ENCODE measurements at places on chromosomes 6 and 20.

DNA sequence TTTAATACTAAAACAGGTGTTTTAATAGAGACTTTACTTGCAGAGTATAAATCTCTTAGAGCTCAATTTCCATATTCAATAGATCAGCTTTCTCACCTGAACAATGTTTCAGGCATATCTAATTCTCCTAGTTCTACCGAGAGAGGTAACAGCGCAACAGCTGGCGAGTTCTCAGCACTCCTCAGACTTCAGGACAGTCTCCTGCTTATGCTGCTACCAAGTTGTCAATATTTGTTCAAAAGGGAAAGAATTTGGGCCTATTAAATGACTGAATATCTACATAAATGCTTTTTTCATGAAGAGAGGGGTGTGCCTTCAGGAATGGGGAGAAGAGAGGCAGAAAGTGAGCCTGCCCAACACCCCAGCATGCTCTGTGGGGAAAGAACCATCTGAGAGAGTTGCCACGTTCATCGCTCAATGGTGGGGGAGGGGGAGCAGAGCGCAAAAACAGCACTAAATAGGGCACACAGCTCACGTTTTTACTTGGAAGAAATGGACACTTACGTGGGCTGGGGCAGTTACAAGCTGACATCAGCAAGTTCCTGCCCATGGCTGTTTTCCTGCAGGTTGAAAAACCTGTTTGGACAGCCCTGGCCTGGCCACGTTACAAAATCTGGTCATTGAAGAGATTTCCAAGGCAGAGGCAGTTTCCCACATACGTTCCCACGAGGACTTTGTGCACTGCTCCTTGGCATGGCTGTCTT, 38.0 kb downstream of the EZR start:
- DNase-seq, result no peak

- DNase-seq, result no peak
Measured at GRCh38 chr20:47535088-47535487, 33.4 kb downstream of the NCOA3 start.

DNA sequence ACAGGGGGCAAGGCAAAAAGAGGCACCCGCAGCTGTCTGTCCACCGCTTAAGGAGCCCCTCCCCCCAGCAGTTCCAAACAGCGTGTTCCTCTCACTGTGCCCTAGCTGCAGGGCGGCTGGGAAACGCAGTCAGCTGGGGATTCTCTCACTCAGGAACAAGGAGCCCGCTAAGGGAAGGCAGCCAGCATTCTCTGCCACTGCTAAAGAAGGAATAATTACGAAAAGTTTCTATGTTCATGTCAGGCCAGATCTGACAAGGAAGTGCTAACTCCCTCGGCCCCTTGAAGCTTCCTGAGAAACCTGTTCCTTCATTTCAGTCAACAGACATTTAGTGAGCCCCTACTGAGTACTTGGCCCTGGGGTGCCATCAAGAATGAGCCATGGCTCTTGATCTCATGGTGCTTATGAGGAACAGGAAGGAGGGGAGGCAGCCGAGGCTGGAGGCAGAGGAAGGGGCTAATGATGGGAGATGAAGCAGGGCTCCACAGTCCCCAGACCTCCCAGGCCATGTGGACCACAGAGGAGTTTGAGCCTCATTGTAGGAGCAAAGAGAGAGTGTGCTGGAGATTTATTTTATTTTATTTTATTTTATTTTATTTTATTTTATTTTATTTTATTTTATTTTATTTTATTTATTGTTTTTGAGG, 101.7 kb upstream of the PMEPA1 start:
- peak; percentile 13 for DNase-seq

DNA sequence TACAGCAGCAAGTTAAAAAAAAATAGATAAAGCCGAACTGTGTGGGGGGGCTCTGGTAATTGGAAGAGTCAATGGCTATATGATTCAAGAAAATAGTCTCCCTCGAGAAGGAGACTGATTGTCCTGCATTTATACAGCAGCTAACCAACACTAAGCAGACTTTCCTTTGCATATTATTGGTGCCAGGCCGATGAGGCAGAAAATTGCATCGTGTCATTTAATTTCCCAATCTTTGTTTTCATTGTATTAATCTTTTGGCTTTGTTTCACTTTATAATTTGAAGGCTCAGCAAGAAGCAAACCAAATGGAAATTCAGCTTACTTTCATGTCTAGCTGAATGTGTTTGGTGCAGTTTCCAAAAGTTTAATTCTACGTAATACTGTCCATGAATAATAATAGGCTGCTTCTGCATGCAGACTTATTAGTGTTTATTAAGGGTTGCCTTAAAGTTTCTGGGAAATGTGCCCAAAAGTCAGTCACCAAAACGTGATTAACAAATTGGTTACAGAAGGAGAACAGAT, 258.5 kb downstream of the HACE1 start:
- DNase-seq, result no peak

- no peak for DNase-seq
Measured at GRCh38 chr6:22726966-22727365, 157.6 kb downstream of the HDGFL1 start.

- DNase-seq, result no peak
Measured at GRCh38 chr6:151176911-151177770, 62.6 kb upstream of the AKAP12 start.

- DNase-seq, result no peak
Measured at GRCh38 chr6:45377043-45377553, 636 bp downstream of the SUPT3H start.

DNA sequence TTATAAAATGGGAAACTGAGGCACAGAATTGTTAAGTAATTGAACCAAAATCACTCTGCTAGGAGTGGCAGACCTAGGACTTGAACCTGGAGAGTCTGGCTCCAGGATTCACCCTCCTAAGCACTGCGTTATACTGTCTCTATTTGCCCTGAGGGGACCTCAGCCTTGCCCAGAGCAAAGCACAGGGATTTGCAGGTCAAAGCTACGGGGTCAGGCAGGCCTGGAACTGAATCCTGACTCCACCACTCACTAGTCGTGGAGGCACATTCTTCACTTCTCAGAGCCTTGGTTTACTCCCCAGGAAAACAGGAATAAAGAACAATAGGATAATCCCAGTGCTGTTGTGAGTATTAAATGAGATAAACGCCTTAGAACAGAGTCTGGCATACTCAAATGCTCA, 19.4 kb downstream of the KCNK15 start:
- DNase-seq, result no peak

DNA sequence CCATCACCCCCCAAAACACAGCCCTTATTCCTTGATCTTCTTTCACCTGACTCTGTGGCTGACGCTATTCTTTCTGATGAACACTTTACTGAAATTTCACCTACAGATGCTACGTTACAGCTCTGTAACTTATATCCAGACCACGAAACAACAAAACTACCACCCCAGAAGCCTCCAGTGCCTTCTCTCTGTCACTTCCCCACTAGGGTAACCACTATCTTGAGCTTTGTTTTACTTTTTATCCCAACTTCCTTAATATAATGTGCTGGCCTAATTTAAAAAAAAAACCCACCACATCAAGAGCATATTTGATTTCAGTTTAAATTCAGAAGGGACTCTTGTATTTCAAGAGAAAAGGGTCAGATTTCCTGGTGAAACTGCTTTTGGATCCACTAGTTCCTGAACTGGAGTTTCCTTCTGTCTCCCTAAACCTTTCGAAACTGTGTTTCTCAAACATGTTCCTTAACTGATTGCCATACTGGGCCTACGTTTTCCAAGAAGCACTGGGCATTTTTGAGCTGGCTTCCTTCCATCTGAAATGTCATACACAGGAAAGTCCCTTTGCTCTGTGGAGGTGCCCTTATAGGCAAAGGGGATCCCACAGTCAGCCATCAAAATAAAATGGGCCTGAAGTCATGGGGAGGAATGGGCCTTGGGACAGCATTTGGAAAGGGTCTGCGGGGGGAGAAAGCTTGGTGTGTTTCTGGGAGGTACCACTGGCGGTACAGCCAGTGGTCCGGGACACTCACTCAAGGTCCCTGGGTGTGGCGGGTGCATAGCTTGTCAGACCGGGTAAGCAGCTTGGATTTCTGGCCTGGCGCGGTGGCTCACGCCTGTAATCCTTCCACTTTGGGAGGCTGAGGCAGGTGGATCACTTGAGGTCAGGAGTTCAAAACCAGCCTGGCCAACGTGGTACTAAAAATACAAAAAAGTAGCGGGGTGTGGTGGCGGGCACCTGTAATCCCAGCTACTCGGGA, 25.8 kb upstream of the RTF2 start:
- no peak for DNase-seq

DNA sequence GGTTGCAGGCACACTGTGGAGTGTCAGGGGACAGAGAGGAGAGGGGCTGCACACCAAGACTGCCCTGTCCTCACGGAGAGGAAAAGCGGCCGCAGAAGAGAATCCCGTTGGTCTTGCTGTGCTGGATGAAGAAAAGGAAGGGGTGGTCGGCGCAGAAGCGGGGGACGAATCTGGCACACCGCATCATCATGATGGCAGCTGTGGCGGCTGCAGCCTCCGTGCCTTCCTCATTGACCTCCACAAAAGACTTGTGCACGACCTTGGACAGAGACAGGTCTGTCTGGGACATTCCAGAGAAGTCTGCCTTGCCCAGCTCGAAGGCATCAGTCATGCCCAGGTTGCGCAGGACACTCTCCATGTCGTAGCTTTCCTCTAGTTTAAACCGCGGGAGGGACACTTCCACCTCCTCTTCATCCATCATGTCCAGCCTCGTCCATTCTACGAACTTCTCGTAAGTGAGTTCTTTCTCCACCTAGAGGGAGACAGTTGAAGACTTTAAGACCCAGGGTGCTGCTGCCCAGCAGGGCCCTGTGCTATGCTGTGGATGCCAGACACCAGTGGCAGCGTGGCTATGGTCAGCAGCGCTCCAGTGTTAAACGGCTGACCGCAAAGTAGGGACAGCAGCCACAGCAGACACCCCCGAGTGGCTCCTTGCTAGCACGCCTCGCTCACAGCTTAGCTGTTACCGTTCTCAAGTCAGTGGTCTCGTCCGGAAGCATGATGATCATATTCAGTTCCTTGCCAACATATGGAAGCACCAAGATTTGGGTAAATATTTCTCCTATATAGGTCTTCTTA, 22.9 kb downstream of the SERPINB6 start:
- no peak for DNase-seq

GRCh38 chr20:50317609-50318008, 127.0 kb downstream of the CEBPB start:
- no peak for DNase-seq

GRCh38 chr6:137358273-137358672, 135.9 kb downstream of the OLIG3 start:
- DNase-seq, result no peak

DNA sequence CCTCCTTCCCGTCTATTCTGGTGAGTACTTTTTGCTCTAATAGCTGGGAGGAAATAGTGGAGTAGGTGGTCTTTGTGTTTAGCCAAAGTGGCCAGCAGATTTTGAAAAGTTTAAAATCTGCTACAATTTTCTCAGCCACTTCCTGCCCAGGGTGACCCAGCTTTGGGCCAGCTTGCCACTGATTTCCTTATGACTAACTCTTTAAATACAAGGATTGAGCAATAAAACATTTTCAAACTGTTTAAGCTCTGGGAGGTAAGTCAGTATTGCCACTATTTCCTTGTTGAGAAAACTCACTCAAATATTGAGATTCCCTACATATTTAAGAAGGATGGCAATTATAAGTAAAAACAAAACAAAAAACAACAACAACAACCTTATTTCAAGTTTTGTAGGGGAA, 54.5 kb downstream of the TRMT11 start:
- DNase-seq, result peak; percentile 81

DNA sequence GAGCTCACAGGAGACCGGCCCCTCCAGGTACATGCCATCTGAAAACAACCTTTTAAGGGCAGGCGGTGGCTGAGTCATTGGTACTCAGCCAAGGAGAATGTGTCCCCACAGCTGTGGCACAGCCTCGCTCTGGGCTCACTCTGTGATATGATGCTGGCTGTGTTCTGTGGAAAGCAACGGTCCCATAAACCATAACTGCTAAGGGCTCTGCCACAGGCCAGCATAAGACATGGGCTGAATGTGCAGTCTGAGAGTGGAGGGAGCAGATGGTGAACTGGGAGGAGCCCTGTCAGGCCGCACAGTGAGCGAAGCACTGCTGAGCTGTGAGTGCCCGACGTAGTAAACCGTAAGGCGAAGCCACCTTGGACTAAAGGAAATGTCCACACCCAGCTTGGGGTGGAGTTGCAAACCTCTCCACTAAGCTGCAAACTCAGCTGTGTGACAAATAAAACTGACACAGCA, 375.8 kb downstream of the THBS2 start:
- no peak for DNase-seq

DNA sequence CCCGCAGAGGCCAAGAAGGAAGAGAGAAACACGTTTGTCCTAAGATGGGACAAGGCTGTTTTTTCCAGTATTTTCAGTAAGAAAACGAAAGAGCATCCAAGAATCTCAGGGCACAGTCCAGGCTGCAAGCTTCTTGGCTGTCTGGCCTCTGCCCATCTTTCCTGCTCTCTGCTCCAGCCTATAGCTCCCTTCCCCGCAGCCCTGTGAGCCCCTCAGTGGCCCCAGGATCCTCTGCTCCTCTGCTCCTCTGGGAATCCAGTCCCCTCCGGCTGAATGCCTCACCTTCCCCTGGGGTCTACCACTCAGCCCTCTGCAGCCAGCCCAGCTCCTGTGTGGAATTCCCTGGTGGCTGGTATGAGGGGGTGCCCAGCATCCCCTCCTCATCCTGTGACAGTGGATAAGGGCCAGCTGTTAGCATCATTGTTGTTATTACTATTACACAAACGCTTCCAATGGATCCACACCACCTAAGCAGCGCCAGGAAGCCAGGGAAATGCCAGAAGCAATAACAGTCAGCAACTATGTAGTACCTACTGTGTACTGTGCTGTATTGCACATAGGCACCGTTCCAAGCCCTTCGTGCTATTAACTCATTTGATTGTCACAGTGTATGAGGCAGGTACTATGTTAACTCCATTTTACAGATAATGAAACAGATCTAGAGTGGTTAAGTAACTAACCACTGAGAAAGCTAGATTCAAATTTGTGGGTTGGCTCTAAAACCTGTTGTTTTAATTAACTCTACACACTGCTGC, 60.3 kb upstream of the PTPN1 start:
- DNase-seq, result no peak

- no peak for DNase-seq
Measured at GRCh38 chr6:39266782-39267355, 37.6 kb upstream of the KCNK5 start.

- DNase-seq, result no peak
Measured at GRCh38 chr20:57470666-57471495, 54.1 kb downstream of the CTCFL start.

DNA sequence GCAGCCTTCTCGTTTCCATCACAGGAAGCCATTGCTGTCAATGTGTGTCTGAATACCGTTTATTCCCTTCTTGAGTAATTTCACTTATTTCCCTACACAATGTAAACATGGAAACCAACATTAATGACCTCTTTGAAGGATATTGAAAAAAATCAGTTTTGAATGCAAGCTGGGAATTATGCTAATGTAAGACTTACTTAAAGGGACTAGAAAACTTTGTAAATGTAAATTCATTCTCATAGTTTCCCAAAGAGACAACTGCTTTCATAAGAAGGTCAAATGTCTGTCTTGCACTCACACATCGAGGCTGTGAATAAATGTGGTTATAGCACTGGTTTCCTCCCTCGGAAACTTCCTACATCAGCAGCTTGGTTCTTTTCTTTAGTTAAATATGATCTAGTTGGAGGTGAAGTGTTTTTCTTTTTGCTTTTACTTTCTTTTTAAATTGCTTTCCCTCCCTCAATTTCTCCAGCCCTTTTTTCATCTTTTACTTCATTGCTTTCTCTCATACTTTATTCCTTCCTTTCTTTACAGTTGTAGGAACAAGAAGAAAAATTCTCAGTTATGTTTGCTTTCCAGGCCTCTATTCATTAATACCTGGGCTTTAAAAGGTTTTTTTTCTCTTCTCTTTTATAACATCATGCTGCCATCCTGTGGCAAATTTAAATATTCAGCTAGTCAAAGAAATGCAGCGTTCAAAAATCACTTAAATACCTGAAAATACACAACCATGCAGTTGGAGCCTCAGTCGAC, 108.3 kb downstream of the TNFAIP3 start:
- peak; percentile 31 for DNase-seq

GRCh38 chr6:105536961-105537360, 134.1 kb upstream of the PREP start:
- DNase-seq, result no peak
